ENCODE measurements at places on chromosomes 2 and 18. TPM values are rescaled to one million over a fixed set of nuclear protein-coding genes. Genes with fewer than 3 reads are reported as not detected.

The AMER3 gene
- not detected for total RNA-seq

The ITPRIPL1 gene
- not detected for total RNA-seq

The WNT10A gene
- 0.23 TPM for total RNA-seq

The GPR39 gene
- 9.0 TPM for total RNA-seq

The PDE11A gene
- total RNA-seq = 0.67 TPM

The RHOB gene
- 297 TPM for total RNA-seq

The PRLH gene
- total RNA-seq = not detected

The ESCO1 gene
- total RNA-seq = 9.6 TPM

The GCA gene
- total RNA-seq = 6.4 TPM

The LRRC30 gene
- not detected for total RNA-seq

The FLACC1 gene
- not detected for total RNA-seq

The ASXL3 gene
- total RNA-seq = not detected

The CRACDL gene
- 3.2 TPM for total RNA-seq

The MOGAT1 gene
- total RNA-seq = not detected

The ABCG8 gene
- total RNA-seq = not detected

The TLX2 gene
- total RNA-seq = 0.36 TPM

The CXCR1 gene
- not detected for total RNA-seq

The ANKRD30BL gene
- total RNA-seq = not detected

The PIKFYVE gene
- 6.5 TPM for total RNA-seq

The SLC19A3 gene
- total RNA-seq = 2.3 TPM

The SEC11C gene
- 54.6 TPM for total RNA-seq

The COL3A1 gene
- 0.15 TPM for total RNA-seq

The LCT gene
- total RNA-seq = 0.03 TPM

The SERPINB5 gene
- total RNA-seq = 0.09 TPM

The ITGA4 gene
- total RNA-seq = 1.6 TPM

The BARD1 gene
- total RNA-seq = 5.1 TPM

Measured in A549 treated with GW870086 at 1 μM for 4 hours (cell line).